ENCODE measurements at places on chromosomes 2 and 18.

- no peak for DNase-seq
These were observed 440.4 kb upstream of the NRXN1 start for GRCh38 chr2:51472300-51472699.

GRCh38 chr2:97676620-97677019 lies 7.1 kb downstream of the C2orf92 start:
- no peak for DNase-seq

- DNase-seq: no peak
These were observed 287.5 kb downstream of the OSR1 start for GRCh38 chr2:19070886-19071285.

GRCh38 chr2:50065835-50066234 lies 911.5 kb upstream of the FSHR start:
- DNase-seq: no peak

DNA sequence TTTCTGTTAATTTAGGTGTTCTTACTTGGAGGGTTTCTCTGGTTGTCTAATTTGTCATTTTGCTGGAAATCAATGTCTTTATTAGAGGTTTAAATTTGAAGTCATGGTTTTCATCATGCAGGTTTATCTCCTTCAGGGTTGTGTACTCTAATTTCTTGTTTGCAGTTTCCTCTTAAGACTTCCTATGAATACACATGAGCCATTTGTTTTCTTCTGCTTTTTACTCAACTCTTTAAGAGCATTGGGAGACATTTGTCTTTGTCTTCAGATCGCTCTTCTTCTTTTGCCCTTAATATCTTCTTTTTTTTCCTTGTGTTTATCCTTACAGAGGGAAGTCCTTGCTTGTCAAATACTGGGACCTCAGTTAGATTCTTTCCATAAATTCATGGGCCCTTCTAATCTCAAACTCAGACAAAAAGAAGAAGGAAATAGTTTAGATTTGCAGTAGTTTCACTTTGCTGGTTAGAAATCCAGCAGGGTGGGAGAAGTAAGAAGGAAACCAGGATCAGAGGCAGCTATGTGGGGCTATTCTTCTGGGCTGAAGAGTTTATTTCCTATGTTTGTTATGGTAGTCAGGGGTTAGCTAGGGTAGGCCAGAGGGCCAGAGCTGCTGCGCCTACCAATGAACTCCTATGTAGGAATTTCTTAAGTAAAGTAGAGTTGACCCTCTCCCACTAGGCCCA lies 176.6 kb downstream of the DYSF start:
- no peak for DNase-seq

DNA sequence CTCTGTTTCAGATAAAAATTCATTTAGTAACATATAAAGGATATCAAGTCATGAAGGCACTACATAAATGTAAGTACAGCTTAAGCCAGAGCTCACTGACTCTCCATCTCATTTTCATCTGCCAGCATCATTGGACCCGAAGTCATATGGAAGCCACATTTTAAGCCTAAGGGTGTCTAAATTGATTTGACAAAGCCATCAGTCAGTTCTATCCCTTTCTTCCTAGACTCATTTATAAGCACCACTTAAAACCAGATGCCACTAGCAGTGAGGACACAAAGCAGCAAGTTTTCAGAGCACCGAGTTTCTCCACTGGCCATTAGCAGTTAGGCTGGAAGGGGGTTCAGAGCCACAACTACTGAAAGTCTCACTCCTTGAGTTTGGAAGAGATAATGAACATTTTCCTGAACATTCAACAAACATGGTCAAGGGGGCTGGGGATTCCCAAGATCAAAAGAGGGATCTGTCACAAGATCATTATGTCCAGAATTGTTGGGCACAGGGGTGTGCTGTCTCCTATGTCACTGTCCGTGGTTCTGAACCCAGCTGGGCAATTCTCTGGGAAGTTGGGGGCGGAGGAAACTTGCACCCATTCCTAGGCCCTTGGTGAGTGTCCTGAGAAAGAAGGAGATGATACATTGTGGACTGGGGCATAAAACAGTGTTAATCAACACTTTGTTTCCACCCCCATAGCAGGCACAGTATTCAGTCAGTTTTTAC lies 158.5 kb upstream of the LMAN1 start:
- DNase-seq: no peak

DNA sequence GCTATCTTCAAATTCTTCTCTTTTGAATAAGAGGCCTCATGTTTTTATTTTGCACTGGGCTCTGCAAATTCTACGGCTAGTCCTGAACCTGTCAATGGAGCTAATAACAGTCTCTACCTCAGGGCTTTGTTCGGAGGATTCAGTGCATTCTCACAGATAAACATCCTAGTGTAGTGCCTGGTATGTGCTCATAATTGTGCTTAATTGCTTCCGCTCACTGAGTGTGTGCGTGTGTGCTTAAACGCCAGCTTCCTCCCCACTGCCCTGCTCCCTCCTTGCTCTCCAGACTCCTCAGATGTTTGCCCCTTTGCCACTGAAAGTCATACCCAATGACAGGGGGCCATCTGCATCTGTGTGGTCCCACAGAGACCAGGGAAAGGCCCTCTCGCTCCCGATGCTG lies 6.7 kb downstream of the GYPC start:
- no peak for DNase-seq

- no peak for DNase-seq
These were observed 42.6 kb downstream of the PNO1 start for GRCh38 chr2:68200157-68200787.

DNA sequence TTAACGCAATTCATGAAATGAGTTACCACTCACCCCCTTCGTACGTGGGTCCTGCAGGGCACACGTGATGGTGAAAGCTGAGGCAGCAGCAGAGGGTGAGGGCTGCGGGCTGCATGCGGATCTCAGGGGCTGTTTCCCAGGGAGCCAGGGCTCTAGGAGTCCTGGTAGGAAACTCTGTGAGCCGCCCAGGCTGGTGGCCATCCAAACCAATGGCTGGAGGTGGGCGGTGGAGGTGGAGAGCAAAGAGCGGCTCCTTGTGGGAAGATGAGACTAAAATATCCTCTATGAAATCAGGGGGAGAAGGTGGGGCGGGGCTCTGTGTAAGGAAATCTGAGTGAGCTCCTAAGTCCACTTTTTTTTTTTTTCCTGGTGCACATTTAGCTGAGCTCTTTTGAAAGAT lies 120.1 kb upstream of the SLC1A4 start:
- no peak for DNase-seq

GRCh38 chr2:182858671-182859070 lies 7.8 kb downstream of the FRZB start:
- no peak for DNase-seq

DNA sequence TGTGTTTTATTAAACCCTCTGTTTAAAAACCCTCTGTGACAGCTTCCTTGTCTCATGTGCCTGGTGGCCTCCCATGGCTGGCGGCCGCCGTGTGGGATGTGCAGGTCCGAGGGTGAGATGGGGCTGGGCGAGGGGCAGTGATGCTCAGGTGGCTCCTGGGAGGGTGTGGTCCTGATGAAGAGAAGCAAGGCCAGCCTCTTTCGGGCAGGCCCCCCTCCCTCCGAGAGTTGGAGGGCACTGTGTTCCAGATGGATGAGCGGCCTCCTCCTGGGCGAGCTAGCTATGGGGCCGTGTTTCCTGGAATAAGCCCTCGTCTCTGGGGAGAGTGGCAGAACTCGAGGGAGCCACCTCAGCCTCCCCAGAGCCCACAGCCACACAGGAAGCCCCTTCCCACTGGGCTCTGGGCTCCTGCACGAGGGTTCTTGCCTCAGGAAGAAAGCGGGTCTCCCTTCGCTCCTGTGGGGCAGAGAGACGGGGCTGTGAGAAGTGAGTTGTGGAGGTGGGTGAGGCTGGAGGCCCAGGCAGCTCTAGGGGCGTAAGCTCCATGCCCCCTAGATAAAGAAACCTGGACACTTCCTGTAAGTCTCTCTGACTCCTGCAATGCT lies 72.1 kb downstream of the ASB1 start:
- DNase-seq: no peak

- DNase-seq: no peak
These were observed 28.6 kb downstream of the IRS1 start for GRCh38 chr2:226771067-226771466.

DNA sequence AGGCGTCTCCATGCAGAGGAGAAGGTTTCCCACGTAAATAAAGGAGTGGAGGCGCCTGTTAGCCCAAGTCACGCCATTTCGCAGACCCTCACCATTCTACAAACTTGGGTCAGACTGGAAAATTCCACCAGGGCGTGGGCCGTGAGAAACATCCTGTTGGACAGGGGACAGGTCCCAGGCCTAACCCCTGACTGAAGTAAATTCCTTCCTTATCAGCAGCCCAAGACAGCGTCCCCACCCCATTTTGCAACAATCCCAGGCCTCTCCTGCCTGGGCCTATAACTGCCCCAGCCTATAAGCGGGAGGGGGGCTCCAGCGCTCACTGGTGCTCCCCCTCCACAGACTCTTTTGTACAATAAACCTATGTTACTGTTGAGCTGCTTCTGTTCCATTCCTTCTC lies 57.3 kb upstream of the CBLN2 start:
- DNase-seq: no peak

DNA sequence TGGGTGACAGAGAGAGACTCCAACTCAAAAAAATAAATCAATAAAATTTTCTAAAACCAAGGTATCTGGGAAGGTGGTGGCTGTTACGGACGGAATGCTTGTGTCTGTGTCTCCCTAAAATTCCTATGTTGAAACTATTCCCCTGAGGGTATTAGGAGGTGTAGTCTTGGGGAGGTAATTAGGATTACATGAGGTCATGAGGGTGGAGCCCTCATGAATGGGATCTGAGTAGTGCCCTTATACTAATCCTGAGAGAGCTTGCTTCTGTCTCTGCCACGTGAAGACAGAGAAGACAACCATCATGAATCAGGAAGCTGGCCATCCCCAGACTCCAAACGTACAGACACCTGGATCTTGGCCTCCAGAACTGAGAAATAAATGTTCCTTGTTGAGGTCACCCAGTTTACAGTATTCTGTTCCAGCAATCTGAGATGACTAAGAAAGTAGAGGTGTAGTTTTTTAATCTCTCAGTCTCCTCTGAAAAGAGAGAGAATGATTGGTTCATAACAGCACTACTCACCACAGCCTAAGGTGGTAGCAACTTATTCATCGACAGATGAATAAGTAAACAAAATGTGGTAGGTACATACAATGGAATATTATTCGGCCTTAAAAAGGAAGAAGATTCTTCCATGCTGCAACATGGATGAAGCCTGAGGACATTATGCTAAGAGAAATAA lies 38.4 kb downstream of the TGFBRAP1 start:
- no peak for DNase-seq

DNA sequence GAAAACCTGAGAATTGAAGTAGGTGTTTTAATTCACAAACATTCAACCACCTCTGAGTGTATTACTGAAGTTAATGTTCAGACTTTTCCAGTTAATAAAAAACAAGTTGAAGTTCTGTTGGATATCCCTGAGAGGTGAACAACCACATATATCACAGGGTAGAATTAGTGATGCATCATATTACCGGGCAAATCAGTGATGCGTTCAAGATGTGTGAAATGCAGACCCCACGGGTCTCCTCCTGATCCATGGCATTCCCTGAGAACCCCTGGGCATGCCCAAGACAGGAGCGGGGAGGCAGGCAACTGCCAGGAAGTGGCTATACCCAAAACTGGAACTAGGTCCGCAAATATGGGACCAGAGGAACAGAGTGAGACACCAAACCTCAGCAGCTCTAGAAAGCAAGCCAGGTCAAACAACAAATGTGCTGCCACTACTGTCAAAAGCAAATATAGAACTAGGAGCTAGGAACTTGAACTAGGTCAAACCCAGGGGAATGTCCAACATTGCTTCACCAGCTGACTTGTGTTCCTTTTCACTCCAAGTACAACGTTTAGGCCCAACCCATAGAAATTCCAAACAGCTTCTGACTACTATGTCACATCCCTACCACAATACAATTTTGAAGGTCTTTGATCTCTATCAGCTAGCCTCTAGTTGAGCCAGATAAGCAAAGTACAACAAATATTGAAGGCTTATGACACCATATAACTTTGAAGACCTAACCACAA lies 20.2 kb downstream of the PSTPIP2 start:
- DNase-seq: no peak

DNA sequence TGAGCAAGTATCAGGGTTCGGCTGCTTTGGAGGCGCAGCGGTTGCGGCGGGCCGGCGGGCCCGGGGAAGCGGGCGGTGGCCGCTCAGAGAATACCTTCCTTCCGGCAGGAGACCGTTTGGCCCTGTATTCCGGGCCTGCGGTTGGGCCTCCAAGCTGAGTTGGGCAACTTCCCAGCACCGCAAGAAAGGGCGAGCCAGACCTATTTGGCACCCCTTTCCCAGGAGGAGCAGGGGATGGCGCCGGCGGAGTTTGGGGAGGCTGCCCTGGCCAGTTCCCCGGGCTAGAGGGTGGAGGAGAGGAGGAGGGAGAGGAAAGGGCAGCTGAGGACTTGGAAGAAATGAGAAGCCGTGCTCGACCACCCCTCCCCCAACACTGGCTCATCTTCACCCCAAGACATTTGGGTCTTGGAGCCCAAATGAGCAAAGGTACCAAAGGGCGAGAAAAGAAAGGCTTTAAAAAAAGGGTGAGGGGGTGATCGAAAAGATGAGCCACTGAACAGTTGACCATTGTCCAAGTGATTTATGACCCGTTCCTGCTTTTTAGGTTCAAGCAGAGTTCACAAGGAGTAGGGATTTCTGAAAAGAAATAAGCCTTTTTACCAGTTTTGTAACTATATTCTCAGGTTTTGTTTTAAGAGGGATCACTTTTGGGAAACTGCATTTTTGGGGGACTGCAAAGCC lies 8.4 kb downstream of the HOXD3 start:
- no peak for DNase-seq

DNA sequence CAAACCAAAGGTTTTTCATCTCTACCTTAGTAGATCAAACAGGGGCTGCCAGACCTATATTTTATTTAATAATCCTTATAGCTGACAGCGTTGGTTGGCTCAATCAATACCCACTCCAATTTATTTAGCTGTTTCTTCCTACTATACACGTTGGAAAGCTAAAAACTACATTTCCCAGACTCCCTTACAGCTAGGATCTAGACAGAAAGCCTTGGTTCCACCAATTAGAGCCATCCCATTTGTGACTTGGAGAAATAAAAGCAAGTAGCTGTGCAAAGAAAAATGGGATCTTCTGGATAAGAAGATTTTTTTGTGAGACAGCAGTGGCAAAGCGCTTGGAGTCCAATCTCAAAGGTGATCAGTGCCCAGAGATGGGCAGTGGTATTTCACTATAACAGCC lies 331.3 kb upstream of the MEIS1 start:
- DNase-seq: no peak

GRCh38 chr18:50656396-50656795 lies 96.5 kb downstream of the MAPK4 start:
- DNase-seq: no peak

DNA sequence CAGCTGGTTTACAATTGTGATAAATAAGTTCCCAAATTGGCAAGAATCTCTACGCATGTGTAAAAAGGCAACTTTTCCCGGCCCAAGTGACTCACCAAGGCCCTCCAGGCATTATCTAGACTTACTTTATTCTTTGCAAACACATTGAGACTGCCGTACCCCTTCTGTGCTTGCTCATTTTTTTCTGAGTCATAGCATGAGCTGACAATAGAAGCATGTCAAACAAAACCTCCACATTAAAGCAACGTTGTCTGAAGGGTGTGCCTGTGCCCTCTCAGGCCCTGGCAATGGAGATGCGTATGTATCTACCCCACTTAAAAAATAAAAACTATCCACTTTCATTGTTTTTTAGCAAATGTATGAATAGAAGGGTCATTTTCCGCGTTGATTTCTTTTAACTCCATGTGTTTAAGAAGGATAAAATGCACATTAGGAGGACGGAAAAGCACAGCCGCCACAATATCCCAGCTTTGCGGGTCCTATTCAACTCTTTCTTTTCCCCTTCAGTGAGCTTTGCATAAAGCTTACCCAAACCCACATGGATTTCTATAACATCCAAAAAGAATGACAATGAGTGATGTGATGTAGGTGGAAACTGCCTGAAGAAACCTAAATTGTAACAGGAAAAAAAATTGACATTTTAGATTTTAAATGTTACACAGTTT lies 298.2 kb downstream of the CDCA7 start:
- no peak for DNase-seq

GRCh38 chr18:22218835-22219234 lies 49.4 kb downstream of the GATA6 start:
- DNase-seq: no peak

Data from stimulated activated CD4-positive, alpha-beta T cell treated with anti-CD3 and anti-CD28 coated beads, Interleukin-1b, Interleukin-23, amount 100 ng/mL, for 4 hours (primary cell).